ENCODE measurements at places on chromosomes 12 and 14.

- no peak for DNase-seq
Measured at GRCh38 chr12:81295251-81295650, 217.4 kb downstream of the ACSS3 start.

DNA sequence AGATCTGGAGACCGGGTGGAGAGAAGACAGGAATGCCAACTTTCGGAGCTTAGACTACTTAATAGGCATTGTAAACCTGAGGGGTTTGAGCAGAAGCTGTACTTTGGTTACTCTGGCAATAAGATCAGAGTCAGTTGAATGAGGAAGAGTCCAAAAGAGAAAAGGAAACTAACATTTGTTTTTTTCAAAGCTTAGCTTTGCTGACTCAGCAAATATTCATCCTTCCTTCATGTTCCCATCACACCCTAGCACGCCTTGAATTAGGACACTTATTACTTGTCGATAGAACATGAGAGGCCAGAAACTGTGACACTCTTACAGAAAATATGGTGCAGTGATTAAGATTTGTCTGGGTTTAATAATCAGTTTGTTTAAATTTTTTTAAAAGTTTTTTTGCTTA lies 266.9 kb upstream of the ATP2B1 start:
- no peak for DNase-seq

- no peak for DNase-seq
Measured at GRCh38 chr14:50647753-50648152, 20.4 kb downstream of the SAV1 start.

GRCh38 chr14:53539489-53540126 lies 386.5 kb upstream of the DDHD1 start:
- DNase-seq, result peak; percentile 84

GRCh38 chr12:115623275-115623674 lies 654.2 kb downstream of the MED13L start:
- no peak for DNase-seq

DNA sequence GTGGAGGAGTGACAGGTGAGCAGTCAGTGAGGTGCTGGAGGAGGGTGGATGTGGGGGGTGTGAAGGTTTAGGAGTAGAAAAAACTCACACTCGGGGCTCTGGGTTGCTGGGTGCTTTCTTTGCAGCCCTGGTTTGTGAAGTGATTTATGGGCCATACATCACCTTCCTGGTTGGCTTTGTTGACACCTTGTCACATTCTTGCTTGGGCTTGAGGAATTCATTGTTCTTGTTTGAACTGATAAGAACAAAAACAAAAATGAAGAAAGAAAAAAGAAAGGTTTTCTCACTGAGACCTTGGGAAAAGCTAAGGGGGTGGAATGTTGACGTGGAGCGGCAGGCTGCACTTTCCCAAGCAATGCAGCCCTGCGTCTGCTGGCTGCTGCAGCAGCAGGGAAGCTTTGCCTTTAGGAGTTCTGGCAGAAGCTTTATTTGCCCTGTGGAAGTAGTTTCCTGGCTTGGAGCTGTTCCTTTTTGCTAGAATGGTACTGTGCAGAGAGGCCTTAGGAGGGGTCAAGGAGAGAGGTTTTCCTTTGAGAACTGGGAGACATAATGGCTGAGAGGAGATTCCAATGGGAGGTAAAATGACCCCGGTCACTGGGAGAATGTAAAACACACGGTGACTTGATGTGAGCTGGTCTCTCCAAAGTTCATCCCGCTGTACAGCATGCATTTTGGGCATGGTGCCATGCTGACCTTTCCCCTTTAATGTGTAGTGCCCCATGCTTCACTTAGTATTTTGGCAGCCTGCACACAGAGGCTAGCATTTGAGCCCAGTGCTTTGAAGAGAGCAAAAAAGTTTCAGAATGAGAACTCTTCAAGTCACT lies 52.8 kb downstream of the HMGA2 start:
- no peak for DNase-seq

DNA sequence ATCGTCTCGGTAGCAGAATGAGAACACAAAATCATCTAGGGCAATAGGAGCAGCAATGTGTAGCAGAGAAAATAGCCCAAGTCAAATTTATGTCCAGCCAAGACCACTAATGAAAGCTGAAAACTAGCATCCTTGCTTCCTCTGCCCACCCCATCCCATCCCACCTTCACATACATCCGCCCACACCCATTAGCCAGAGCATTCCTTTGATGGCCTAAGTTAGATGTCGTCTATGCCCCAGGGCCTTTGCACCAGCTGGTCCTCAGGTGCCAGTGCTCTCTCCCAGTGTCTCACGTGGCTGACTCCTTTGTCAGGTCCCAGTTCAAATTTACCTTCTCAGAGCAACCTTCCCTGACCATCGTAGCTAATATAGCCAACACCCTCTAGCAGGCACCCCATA lies 17.8 kb upstream of the PPP2R5C start:
- DNase-seq, result no peak

GRCh38 chr14:79786522-79786921 lies 424.8 kb downstream of the DIO2 start:
- no peak for DNase-seq

DNA sequence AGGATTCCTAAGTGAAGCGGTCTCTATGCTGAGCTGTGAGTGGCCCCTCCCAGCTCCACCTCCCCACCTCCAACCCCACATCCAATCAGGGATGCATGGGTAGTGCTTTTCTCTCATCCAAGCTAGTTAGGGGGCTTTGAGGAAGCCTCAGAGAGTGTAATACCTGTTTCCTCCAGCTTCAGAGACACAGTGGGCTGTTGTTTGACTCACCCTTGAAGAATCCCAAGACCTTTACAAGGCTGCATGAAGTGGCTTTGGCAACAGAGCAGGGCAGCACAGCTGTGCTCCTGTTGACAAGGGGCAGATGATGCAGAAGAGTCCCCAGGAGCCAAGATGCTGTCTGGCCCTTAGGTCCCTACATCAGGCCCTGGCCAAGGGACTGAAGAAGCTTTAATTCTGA lies 27.1 kb upstream of the CLMN start:
- no peak for DNase-seq

- DNase-seq, result no peak
Measured at GRCh38 chr12:49548822-49549648, 10.2 kb downstream of the KCNH3 start.

DNA sequence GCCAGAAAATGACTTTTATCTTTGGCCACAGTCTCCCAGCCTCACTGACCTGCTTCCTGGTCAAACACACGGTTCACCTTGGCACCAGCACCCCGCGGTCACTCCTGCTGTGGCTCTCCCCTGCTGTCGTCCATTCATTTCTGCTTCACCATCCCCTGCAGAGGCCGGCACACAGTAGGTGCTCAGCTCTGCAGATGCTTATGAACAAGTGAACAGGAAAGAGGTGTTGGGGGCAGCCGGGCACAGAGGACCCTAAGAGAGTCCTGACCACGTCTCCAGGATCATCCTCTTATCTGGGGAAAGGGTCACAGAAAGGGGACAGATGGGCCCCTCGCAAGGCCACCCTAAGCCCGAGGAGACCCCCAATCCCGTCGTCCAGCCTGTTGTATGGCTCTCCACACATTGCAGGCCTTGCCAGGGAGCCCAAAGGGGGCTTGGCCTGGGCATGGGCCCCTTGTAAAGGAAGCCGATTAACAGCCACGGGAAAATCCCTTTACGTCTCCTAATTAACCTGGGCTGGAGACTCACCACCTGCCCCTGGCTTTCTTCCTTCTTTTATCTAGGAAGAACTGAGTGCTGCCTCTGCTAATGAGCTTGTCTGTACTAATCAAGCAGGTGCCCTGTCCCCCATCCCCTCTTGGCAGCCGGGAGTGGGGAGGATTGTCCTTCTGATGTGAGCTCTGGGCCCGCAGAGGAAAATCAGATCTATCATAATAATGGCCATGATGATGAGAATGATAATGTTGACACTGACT lies 119.2 kb downstream of the AACS start:
- no peak for DNase-seq

DNA sequence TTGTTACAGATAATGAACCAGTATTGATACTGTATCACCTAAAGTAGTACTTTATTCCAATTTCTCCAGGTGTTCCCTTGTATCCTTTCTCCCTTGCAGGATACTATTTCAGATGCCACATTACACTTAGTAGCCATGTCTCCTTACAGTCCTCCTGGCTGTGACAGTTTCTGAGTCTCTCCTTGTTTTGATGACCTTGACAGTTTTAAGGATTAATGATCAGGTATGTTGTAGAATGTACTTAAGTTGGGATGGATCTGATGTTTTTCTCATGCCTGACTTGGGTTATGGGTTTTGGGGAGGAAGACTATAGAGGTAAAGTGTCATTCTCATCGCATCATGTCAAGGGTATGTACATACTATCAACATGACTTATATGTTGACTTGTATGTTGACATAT lies 193.6 kb downstream of the ADGRD1 start:
- DNase-seq, result no peak

DNA sequence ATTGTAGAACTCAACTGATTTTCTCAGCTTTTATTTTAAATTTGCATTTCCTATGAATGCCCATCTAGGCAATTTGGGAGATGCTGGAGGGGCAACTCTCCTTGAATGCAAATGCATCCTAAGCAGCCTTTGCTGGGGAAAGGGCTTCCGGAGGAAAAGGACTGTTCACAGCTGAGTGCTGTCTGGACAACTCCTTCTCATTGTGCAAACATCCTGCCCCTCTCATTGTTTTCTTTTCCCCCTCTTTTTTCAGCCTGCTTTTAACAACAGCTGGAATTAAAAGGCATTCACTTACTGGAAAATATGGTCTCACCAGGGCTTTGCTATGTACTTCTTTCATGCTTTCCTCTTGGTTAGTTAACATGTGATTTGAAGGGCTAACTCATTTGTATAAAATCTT lies 397.8 kb downstream of the FUT8 start:
- no peak for DNase-seq

GRCh38 chr14:91253795-91254323 lies 9.4 kb upstream of the GPR68 start:
- no peak for DNase-seq

DNA sequence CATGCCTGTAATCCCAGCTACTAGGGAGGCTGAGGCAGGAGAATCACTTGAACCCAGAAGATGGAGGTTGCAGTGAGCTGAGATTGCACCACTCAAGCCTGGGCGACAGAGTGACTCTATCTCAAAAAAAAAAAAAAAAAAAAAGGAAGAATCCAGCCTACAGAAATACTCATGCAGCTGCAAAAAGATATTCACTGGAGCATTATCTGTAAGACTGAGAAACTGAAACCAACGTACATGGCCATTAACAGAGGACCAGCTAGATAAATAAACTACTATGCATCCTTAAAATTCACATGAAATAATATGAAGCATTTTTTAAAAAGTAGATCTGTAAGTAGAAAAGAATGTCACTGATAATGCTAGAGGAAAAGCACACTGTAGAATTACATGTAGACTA lies 3.5 kb downstream of the SLC7A7 start:
- DNase-seq, result no peak

- DNase-seq, result no peak
Measured at GRCh38 chr12:41465526-41465925, 277.4 kb downstream of the PDZRN4 start.

- peak; percentile 42 for DNase-seq
Measured at GRCh38 chr12:77133566-77133965, 68.2 kb upstream of the E2F7 start.

DNA sequence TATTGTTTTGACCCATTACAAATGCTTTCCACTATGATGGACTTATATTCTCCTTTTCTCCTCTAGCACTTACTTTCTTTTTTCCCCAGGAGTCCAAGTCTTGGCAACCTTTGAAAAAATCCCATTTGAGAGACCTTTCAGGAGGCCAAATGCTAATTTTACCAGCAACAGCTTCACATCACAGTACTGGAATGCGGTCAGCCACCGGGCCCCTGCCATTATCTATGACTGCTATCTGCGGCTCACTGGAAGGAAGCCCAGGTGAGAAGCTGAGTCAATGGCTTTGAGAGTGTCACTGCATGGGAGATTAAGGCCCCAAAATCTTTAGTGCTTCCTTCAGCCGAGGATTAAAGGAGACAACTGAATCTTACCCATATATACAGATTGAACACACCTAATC lies 64.2 kb downstream of the ERGIC2 start:
- DNase-seq, result no peak

DNA sequence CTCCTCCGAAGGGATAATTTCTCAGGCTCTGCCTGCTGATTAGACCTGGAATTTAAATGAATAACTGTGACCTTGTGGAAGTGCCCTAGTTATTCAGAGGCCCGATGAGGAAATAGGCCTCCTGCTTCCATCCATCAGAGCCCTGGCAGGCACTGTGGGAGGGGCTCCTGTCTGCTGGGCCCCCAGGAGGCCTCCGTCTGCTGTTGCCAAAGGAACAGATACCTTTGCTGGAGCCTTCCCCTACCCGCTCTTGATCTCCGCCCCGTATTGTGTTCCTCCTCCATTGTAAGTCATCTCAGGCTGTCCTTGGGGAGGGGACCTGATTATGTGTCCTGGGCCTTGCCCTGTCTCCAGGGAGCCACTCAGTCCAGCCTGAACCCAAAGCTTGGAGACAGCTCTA lies 112.3 kb downstream of the NRXN3 start:
- DNase-seq, result no peak

GRCh38 chr14:102551995-102552705 lies 40.3 kb upstream of the RCOR1 start:
- no peak for DNase-seq

DNA sequence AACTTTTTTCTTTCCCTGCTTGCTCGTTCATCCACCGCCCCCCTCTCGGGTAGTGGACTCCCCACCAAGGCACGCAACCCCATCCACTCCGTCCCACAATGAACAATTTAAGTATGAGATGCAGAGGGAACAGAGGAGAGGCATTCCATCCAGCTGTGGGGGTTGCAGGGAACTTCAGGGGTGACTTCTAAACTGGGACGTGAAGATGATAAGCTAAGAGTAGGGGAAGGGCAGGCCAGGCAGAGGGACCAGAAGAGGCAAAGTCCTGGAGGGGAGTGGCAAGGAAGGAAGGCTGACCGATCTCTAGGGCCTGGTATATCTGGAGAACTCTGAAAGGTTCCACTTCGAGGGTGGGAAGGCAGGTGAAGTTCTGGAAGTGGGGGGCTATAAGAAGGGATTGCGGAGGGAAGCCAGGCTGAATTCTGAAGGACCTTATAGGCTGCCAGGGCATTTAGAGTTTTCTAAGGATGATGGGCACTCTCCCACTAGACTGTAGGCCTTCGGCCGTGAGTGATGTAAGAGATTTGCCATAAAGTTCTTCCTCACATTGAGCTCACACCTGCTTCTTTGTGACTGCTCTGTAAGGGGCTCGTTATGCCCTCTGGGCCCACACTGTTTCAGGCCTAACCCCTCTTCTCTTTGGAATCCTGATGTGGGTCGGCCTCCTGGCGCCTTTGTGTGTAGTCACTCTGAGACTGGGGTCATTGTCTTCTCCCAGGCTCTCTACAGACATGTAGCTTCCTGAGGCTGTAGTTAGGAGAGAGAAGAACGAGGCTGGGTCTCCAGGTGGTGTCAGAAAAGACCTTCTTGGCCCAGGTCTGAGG lies 12.1 kb downstream of the NFATC4 start:
- DNase-seq, result no peak

GRCh38 chr12:26527682-26528081 lies 305.3 kb downstream of the ITPR2 start:
- no peak for DNase-seq

DNA sequence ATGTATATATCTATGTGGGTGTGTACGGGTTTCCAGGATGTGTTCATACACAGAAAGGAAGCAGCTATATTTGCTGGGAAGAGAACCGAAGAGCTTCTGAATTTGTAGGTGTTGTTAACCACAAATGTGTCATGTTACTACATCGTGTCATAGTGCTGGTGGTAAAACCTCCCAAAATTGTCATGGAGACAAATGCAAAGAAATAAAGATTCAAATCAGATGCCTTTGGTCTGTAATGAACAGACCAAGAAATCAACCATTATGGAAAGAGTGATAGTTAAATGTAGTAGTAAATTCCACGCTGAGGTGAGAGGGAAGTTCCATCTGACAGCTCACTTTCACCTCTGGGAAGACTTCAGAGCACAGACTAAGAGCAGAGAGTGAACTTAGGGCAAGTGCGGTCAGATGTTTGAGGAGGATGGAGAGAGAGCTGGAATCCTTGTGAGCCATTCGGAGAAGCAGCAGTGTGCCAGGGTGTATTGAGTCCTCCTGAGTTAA lies 487.5 kb downstream of the TMEM121 start:
- no peak for DNase-seq

Data from right renal pelvis (tissue), 4 donors.